ENCODE measurements at places on chromosomes 12 and 14.

- DNase-seq, result no peak
Measured at GRCh38 chr12:125271892-125272291, 206.7 kb downstream of the AACS start.

DNA sequence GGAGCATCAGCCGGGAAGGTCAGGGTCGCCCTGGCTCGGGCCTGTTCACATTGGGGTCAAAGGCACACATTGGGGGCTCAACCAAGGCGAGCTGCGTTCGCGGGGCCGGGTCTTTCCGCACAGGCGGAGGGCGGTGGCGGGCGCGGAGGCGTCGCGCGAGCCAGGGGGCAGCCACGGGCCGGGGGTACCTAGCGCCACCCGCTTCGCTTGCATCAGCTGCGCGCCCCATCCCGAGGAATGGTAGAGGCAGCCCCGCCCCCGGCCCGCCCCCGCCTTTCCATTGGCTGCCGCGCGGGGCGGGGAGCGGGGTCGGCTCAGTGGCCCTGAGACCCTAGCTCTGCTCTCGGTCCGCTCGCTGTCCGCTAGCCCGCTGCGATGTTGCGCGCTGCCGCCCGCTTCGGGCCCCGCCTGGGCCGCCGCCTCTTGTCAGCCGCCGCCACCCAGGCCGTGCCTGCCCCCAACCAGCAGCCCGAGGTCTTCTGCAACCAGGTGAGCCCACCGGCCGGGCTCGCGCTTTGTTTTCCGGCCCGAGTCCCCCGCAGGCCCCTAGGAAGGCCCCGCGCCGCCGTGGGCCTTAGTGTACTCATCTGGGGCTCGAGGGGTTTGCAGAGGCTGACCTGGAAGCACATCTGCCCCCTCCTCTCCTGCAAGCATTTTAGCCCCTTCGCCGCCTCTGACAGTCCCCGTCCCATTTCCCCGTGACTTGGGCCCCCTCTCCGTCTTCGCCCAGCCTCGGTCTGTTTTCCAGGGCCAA lies at the start of gene ALDH2:
Gene ALDH2 (plus strand): TSS at position 326 of the 754 bp plus-strand sequence. CDS start 50 bp downstream, at position 376.
- DNase-seq, result no peak

DNA sequence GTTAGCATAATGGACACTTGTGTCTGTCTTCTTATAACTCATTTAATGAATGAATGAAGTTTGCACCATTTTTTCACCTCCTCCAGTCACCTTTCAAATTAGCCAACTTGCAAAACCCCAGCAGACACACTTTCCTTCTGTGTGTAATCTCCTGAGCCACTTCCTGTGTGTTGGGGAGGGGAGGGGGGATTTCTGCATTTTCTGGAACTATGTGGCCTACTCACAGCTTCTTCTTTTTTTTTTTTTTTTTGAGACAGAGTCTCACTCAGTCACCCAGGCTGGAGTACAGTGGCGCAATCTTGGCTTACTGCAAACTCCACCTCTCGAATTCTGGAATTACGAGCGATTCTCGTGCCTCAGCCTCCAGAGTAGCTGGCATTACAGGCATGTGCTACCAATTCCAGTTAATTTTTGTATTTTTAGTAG lies 4.1 kb upstream of the SERPINA1 start:
- no peak for DNase-seq

DNA sequence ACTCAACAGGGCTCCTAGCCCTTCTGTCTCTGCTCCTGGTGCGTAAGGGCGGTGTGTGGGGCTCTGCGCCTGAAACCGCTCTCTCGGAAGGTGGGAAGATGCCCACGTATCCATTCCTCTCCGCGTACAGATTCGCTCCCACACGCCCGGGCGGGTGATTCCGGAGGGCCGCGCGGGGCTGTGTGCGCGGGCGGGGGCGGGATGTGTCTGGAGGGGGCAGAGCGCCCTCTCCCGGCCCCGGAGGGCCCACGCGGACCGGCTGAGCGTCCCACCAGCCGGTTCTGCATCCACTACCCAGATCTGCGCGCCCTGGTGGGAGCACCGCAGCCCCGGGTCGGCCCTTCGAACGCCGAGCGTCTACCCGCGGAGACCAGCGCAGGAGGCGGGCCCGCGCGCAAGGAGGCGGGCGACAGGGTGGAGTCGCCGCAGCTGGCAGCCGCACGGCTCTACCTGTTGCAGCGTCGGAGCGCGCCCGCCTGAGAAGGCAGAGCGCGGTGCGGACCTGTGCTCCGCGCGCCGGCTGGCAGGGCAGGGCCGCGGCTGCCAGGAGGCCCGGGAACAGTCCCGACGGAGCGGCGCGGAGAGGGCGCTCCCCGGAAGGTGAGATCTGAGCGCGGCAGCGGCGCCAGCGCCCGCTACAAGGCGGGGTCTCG lies 1.4 kb upstream of the KCNK13 start:
- DNase-seq, result no peak

DNA sequence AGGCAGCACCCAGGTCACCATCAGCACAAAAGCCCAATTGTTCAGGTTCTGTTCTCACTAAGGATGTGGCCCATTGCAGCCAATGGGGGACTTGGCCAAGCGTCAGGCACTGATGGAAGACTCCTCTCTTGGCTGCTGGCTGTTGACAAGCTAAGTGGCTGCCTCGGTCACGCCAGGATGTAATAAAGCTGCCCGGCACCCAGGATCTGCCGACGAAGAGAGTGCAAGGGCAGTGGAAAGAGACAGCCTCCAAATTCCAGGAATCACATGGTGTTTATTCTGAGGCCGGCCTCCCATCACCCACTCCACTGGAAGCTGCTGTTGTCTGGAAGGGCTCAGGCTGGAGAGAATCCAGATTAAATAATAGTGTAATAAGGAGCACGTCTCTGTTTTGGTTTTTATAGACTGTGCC lies 451.8 kb upstream of the TBX3 start:
- no peak for DNase-seq

DNA sequence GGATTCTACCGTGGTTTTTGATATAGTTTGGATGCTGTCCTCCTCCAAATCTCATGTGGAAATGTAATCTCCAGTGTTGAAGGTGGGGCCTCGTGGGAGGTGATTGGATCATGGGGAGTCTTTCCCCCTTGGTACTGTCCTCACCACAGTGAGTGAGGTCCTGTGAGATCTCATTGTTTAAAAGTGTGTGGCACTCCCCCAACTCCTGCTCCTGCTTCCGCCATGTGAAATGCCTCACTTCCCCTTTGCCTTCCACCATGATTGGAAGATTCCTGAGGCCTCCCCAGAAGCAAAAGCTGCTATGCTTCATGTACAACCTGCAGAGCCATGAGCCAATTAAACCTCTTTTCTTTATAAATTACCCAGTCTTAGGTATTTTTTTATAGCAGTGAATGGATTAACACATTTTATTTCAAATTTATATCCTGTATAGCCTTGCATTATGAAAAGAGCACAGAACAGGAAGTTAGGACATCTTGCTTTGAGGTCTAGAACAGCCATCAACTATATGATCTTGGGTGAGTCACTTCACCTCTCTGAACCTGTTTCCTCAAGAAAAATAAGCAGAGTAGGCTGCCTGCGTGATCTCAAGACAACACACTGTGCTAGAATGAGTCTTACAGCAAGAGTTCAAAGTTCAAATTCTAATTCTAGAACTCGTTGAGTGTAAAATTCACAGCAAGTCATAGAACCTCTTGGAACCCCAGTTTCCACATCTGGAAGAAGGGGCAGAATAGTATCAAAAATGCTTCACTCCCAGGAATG lies 160.9 kb upstream of the EEA1 start:
- no peak for DNase-seq

GRCh38 chr14:84040101-84040500 lies 1489.8 kb upstream of the FLRT2 start:
- no peak for DNase-seq

GRCh38 chr14:69395929-69396328 lies 2.2 kb downstream of the ERH start:
- no peak for DNase-seq

- no peak for DNase-seq
Measured at GRCh38 chr12:13562915-13563742, 366.6 kb downstream of the EMP1 start.

GRCh38 chr12:128606051-128606450 lies 217.7 kb downstream of the SLC15A4 start:
- DNase-seq, result no peak

DNA sequence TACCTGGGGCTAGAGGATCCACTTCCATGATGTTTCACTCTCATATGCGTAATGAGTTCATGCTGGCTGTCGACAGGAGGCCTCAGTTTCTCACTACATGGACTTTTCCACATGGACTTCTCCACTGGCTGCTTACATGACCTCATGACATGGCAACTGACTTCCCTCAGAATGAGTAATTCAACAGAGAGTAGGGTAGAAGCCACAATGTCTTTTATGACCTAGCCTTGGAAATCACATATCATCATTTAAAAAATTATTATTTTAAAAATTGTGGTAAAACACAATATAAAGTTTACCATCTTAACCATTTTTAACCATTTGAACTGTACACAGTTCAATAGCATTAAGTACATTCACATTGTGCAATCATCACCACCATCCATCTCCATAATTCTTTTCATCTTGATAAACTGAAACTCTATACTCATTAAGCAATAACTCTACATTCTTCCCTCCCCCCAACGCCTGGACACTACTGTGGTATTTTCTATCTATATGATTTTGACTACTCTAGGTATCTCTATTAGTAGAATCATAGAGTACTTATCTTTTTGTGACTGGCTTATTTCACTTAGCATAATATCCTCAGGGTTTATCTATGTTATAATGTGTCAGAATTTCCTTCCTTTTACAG lies 144.5 kb downstream of the TGFB3 start:
- DNase-seq, result no peak

GRCh38 chr12:4025181-4026019 lies 152.2 kb upstream of the PARP11 start:
- DNase-seq, result no peak

- no peak for DNase-seq
Measured at GRCh38 chr14:58787592-58787991, 149.8 kb downstream of the DACT1 start.

- DNase-seq, result no peak
Measured at GRCh38 chr12:65965358-65965757, 141.1 kb downstream of the HMGA2 start.

DNA sequence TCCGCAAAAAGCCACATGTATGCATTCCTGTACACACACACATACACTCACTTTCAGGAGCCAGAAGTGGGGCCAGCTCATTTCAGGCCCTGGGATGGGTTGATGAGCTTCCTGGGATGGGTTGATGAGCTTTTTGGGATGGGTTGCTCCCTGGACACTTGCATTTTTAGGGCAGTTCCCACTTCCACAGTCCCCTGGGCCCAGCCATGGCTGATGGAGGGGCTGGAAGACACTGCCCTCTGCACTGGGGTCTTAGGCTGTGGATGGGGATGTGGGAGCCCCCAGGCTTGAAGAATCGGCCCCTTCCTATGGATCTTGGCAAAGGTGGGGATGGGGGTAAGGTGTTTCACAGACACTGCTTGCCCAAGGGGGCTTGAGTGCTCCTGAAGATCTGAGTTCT lies 12.7 kb downstream of the ACVRL1 start:
- DNase-seq, result no peak

DNA sequence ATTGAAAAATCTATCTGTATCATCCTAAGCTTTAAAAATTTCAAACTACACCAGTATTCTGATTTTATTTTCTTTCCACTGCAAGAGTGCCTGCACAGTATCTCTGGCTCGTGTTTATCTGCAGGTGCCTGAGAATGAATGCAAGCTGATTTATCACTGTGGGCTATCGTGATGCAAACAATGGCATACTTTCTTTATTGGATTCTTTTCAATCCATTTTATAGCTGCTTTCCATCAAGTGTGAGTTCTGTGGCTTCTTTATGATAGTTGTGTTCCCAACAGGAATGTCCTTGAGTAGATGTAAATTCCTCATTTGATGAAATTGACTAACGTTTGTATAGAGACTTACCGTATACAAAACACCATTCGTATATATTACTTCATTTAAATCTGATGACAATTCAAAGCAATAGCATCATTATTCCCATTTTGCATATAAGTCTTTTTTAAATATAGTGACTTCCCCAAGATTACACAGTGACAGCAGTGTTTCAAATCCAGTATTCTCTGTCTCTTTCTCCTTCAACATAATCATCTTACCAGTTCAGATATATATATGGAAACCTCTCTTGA lies 160.3 kb upstream of the ABCD2 start:
- no peak for DNase-seq

DNA sequence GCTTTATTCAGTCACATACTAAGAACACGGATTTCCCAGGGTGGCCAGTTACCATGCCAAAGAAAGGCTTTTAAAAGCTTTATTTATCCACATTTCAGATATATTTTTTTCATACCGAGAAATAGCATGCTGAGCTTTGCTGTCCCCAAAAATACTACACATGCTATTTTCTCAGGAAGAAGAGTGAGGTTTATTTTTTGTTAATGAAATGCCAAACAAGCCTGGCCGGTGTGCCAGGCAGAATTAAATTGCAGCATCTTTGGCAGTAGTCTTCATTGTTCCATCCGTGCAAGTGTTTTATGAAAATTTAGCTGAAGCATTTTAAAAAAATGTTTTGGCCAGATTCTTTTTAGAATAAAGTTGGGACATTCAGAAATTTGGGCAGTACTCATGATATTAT lies 18.8 kb downstream of the RMST start:
- DNase-seq, result no peak

GRCh38 chr12:100279607-100280244 lies 12.7 kb downstream of the SCYL2 start:
- DNase-seq, result no peak

- no peak for DNase-seq
Measured at GRCh38 chr14:104925214-104925854, 655 bp downstream of the PLD4 start.

DNA sequence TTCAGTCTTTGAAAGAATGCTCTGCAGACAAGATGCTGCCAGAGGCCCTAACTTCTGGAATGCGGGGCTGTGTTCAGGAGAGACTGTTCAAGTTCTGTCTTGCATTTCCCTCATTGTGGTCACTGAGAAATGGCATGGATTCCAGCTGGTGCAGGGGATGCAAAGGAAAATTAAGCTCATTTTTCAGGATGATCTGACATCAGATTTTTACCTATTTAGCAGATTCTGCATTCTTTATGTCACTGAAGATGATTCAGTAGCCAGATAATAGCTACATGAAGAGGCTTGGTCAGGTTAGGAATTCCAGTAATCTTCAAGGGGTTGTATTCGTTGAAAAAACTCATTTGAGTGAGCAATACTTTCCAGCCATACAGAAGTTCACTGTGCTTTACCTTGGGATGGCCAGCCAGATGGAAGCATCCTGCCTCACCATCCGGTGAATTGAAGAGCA lies 16.1 kb upstream of the MFAP5 start:
- no peak for DNase-seq

DNA sequence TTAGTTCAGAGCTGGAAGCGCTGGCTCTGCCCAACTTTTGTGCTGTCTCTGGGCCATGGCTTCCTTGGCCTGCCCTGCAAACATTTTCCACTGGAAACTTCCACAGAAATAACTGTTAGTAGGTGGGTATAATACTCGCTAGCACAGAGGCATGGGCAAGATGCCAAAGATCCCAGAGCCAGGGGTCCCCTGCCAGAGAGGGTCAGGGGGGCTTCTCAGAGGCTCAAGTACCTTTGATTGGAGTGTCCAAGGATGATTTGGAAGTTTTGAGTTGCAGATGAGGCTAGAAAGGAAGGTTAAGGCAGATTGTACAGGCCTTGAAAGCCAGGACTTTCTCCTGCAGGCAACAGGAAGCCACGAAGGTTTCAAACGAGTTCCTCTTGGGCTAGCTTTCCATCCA lies 187.6 kb downstream of the DICER1 start:
- no peak for DNase-seq
